Activated CD8-positive, alpha-beta T cell treated with anti-CD3 and anti-CD28 coated beads for 36 hours (primary cell): ENCODE measurements at places on chromosomes 4 and X.

GRCh38 chr4:176020481-176021085, 45.1 kb upstream of the WDR17 start:
- no peak for DNase-seq

GRCh38 chrX:122579526-122579925, 604.6 kb upstream of the GRIA3 start:
- DNase-seq: no peak

- no peak for DNase-seq
Measured at GRCh38 chr4:172777729-172778431, 390.7 kb upstream of the GALNT7 start.

DNA sequence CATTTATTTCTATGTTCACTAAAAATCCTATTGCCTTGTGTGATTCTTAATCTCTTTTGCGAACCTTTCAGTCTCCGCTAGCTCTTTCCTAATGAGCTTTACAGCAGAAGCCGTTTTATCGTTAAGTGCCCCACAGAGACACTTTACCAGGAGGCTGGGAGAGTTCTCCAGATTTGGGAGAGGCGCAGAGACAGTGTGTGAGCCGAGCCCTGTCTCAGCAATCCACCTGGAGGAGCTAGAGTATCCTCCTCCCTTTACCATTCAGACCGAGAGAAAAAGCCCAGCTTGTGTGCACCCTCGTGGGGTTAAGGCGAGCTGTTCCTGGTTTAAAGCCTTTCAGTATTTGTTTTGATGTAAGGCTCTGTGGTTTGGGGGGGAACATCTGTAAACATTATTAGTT, 54.9 kb upstream of the MTM1 start:
- DNase-seq: no peak

- no peak for DNase-seq
Measured at GRCh38 chr4:100366213-100366612, 151.6 kb downstream of the EMCN start.

DNA sequence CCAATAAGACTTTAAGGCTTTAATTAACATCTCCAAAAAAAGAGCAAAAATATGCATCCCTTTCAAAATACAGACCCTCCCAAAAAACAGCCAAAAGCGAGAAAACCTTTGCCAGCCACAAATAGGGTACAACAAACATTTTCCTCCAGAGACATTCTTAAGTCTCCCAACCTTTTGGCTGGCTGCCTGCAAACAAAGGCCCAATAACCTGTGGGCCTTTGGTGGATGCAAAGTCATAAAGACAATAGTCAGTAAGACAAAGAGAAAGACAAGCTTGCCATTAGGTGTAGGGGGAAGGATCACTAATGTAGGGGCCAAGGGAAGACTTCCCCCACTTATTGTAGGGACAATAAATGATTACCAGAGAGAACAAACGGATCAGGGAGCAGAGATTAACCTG, 215.5 kb upstream of the ZFP42 start:
- no peak for DNase-seq

GRCh38 chrX:98296129-98296528, 1412.4 kb downstream of the RPA4 start:
- no peak for DNase-seq

DNA sequence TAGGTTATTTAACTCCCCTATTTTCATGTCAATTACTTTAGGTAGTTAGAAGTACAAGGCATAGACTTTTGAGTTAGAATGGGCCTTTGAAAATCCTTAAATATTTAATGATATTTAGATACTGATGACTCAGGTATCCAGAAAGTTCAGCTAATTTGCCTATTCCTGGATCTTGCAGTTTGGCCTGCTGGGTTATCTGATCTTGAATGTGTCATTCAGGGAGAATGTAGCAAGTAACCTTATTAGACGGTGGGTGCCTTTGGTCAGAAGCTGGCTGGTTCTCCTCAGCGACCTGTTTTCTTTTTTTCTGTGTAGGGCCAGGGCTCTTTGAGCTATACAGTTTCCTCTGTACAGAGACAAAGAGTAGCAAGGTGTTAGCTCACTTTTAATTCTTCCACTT, 42.0 kb downstream of the MTM1 start:
- no peak for DNase-seq

GRCh38 chr4:113183032-113183605, 133.7 kb downstream of the ANK2 start:
- DNase-seq: no peak

- no peak for DNase-seq
Measured at GRCh38 chr4:76622126-76622525, 187.1 kb downstream of the SHROOM3 start.

- DNase-seq: no peak
Measured at GRCh38 chr4:54976682-54977081, 148.7 kb downstream of the KDR start.

DNA sequence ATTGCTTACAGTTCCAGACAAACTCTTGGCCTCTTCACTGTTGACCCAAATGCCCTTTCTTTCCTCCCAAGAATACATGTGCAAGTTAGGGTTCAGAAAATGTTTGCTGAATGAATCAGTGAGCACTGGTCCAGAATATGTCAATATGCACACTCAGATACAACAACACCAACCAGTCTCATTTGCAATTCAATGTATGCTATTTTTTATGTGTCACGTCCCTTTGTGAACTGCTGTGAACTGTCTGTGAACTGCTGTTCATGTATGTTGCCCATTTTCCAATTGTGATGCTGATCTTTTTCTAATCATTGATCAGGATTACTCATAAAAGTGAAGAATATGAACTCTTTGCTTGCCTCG, 17.8 kb downstream of the GAB3 start:
- no peak for DNase-seq

- no peak for DNase-seq
Measured at GRCh38 chr4:99832758-99833157, 16.1 kb downstream of the DAPP1 start.

- DNase-seq: no peak
Measured at GRCh38 chr4:122861172-122861943, 34.7 kb downstream of the FGF2 start.
